ENCODE measurements at places on chromosomes 3 and 15.

GRCh38 chr15:81000624-81001151, at the start of gene TLNRD1:
TSS of gene TLNRD1 (plus strand) at chr15:81000923. CDS start at chr15:81002272, 1,349 bp downstream.
- DNase-seq: peak; percentile 83

DNA sequence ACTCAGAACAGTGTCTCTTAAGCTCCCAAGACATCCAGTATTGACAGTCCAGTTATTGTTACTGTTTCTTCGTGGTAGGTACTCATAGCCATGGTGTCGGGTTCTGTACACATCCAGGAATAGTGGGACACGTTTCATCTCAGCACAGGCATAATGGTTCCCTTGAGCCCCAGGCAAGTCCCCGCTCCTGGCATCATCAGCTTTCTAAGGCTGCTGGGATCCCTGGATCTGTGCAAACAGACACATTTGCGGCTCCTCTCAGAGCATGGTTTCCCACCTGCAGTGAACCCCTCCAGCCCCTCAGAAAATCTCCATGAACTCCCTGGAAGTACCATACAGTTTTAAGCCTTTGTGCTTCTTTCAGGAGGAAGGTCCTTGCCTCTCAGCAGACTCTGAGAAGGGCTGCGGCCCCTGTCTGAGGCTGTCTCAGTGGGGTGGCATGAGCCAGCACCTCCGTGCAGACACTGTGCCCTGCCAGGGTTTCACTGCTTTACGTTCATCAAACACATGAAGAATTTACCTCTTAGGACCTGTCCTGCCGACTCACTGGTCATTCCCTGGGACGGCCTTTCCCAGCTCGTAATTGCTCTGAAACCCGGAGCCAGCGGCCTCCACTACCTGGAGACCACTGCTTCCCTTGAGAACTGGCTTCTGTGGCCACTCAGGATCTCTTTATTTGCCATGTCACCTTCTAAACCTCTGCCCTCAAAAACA, 124.9 kb downstream of the LRRK1 start:
- DNase-seq: no peak

DNA sequence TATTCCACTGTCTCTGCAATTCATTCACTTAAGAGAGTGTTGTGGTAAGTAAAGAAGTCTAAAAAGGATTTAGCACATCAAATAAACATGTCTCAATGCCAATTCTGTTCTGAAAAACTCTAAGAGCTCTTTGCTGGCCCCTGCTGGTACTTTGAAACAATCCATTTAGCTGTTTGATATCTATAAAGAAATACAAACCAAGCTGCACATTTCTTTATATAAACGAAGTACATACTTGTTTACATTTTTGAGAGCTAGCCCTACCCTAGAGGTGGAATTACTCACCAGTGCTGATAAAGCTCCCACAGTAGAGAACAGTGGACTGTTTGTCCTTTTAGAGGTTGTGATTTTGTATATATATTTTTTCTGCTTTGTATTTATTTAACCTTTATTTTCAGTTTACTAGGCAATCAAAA, 75.5 kb downstream of the NEDD4 start:
- DNase-seq: no peak

DNA sequence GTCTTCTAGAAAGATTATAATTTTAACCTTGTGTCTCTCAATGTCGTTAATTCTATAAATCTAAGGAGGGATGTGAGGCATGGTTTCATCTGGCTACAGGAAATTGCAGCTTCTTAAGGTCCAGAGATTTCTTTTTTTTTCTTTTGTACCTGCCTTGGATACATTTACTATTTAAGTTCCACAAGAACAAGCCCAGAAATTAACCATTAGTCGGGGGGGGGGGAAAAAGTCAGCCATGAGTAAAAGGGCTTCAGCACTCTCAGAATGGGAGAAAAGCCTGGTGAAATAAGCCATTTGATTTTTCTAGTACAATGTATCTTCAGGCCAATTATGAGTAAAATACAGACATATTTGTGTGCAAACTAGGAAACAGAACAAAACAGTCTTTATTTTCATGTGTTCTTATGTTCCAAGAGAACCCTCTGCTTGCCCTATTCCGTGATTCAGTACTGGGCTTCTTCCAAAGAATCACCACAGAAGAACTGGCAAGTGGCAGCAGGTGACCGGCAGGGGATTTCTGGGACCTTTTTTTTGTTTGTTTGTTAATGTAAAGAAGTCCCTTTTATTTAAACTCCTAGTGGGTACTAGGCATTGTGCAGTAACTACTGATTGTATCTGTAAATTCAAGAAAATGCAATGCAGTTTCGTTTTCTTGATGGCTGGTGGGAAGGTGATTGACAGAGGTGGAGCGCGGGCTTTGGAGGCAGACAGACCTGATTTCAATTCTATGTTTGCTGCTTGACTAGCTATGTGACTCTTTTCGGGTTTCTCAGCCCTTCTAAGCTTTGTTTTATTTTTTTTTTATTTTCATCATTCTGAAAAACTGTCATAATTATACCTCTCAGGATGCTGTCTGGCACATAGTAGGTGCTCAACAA, 82.5 kb downstream of the PEX5L start:
- no peak for DNase-seq

GRCh38 chr3:167723025-167723512, 11.6 kb downstream of the PDCD10 start:
- DNase-seq: no peak

GRCh38 chr3:24306518-24306917, 188.1 kb downstream of the THRB start:
- DNase-seq: no peak

- no peak for DNase-seq
Observed at GRCh38 chr3:170999737-171000242, 26.7 kb downstream of the SLC2A2 start.

DNA sequence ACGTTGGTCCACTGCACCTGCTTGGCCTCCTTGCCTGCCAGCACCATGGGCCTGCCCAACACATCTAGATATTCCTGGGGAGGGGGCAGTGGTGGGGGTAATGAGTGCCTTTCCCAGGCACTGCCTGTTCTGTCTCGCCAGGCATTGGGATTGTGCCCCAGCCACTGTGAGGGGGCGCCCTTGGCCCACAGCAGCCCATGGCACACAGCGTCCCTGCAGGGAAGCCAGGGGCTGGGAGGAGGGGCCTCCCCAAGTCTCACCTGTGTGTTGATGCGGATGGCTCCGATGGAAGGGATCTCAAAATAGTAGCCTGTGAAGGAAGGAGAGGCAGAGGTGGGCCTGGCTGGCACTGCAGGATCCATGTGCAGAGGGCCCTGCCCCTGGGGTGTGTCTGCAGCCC, 18.7 kb upstream of the TMEM115 start:
- DNase-seq: no peak

DNA sequence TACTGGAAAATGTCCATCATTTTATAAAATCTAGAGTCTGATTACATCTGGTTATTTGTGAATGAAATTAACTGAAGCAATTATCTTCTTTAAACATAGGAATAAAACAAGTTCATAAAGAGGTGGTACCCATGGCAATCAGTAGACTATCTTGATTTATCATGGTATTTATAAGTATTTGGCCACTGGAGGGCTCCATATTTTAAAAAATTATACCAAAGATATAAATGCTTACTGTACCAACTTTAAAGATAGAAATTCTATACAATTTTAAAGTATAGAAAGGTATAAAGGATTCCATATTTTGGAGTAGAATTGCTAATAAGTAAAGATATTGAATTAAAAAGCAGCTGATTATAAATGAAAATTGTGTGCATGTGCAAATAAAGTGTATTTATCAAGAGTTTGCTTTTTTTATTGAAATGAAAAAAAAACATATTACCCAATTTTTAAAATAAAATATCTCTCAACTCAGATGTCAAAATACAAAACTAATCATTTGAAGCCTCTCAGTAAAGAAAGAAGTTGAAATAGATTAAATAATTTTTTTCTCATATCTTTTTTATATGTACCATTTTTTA, 105.3 kb downstream of the BBX start:
- no peak for DNase-seq

DNA sequence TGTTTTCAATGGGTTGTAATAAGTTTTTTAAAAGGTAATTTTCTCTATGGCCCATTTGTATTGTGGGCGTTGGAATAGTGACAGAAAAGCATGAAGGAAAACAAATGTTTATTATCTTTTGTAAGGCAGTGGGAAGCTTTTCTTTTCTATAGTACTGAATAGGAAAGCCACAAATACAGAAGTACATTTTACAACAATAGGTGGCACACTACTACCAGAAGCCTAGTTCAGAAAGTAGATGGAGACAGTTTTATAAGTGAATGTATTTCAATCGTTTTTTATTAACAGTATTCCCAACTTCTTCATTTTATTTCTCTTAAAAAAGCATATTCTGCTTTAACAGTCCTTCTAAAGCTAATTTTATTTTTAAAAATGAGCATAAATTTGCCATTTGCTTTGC, 296.7 kb downstream of the PTPRG start:
- DNase-seq: no peak

GRCh38 chr3:186088335-186088734, 20.6 kb downstream of the ETV5 start:
- no peak for DNase-seq

DNA sequence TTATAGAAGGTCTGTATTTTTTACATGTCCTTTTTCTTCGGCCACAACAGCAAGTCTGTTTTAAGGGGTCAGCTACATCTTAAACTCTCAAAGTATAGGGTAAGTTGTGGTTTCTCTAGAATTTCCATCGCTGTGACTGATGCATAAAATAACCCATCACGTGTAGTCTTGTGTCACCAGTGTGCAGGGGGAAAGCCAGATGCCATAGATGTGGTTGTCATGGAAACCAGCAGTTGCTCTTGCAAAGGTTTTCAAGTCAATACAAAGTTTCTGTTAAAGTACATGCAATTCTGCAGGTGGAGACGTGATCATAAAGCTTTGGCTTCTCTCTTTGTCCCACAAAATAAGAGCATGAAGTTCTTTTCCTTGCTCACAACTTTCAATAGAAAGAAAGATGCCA, 210.3 kb upstream of the ONECUT1 start:
- no peak for DNase-seq

DNA sequence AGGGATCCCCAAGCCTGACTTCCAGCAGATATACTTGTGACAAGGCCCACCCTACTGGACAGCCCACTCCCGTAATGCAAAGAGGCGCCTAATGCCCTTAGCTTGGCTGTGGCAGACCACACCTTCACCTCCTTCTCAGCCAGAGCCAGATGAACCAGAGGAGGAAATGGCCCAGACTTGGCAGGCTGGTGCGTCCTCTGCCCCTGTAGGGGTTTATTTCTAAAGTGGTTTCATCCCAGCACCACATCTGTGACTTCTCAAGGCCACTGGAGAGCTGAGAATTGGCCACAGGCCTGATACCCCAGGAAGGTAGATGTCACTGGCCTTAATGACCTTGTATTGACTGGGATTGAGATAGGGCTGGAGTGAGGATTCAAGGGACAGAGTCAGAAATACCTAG, 29.5 kb downstream of the BOC start:
- no peak for DNase-seq

DNA sequence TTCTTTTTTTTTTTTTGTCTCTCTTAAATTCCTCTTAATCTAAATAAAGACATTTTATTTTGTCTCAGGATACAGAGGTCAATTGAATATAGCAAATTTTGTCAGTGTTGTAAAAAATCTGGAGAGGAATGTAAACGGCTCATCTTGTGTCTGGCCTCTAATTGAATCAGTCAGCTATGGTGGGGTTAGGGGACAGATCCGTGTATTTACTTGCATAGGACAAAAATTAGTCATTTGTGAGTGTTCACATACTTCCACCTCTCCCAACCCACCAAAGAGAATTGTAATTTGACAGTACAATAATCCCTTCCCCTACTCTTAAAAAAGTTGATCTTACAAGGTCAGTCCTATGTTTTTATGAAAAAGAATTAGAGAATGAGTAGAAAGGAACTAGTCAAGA, 18.3 kb downstream of the PPARG start:
- no peak for DNase-seq

DNA sequence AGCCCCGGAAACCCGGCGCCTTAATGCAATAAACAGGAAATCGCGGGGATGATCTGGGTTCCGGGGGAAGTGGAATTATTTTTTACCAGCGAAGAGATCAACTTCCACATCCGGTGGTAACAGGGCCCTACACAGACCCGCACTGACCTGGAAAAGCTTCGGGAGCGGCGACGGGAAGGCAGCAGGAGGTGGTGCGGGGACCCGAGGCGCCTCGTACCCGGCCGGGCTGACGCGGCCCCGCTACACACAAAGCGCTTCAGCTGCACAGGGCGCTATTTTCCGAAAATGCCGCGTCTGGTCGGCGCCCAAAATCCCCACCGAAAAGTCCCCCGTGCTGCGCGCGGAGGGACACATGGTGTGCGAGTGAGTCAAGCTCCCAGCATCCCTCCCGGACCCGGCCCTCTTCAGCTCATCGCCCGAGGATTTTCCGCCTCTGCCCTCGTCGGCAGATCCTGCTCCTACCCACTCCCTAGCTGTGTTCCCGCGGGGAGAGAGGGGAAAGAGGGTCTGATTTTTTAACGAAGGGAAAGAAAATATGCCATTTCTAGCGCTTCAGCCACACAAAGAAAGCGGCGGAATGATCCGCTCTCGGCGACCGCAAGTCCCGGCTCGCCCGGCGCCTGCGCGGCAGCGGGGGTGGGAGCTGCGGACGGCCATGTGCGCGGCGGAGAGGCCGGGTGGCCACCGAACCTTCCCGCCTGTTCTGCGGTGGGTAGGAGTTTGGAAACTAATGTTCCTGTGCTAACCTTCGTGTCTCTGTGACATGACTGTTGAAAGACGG, at the start of gene GABPB1:
GABPB1 (minus strand) TSS at position 361 of the 781 bp plus-strand sequence. CDS start 45,400 bp downstream, outside the sequence.
- DNase-seq: peak; percentile 86

- DNase-seq: no peak
Observed at GRCh38 chr3:13245615-13245978, 172.4 kb upstream of the IQSEC1 start.
